ENCODE measurements at places on chromosomes 2 and 18.

DNA sequence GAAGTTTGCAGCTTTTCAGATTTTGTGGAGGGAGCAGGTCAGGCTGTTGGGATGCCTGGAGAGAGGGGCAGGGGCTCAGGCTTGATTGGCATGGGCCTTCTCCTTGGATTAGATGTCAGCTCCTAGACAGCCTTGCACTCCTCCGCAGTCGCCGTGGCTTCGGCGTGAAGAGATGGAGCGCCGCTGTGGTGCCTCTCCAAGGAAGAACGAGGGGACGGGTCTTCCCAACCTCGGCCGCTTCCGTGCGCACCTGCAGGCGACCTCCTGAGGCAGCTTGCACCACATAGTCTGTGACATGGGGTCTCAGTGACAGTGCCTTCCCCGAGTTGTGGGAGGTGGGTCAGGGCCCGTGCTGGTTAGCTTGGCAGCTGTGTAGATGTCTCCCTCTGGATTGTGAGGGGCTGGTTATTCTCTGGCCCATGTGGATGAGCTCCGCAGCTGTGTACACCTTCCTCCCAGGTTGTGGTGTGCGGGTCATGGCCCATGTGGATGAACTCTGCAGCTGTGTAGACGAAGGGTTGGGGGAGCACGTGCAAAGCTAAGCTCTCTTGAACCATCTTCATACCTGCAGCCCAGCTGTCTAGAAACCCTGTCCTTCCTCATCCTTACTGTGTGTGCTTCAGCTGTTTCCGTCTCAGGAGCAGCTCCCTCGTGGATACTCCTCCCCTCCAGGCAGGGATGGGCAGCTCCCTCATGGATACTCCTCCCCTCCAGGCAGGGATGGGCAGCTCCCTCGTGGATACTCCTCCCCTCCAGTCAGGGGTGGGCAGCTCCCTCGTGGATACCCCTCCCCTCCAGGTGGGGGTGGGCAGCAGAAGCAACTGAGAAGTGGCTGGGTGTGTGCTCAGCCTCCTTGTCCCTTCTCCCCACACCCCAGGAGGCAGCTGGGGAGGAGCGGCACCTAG lies 170.3 kb downstream of the LDLRAD4 start:
- DNase-seq, result no peak

DNA sequence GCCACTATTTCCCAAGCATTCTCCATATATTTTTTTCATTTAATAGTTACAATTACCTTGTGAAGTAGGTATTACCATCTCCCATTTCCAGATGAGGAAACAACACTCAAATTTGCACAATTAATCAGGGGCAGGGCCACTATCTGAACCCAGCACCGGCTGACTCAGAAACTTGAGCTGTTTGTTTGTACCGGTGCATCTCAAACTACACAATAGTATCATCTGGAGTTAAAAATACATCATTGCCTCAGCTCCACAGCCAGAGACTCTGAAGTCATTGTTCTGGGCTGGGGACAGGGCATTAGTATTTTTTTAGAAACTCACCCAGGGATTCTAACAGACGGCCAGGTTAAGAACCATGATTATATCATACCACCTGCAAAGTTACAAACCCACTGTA lies 55.9 kb downstream of the CDCA7 start:
- DNase-seq, result no peak

DNA sequence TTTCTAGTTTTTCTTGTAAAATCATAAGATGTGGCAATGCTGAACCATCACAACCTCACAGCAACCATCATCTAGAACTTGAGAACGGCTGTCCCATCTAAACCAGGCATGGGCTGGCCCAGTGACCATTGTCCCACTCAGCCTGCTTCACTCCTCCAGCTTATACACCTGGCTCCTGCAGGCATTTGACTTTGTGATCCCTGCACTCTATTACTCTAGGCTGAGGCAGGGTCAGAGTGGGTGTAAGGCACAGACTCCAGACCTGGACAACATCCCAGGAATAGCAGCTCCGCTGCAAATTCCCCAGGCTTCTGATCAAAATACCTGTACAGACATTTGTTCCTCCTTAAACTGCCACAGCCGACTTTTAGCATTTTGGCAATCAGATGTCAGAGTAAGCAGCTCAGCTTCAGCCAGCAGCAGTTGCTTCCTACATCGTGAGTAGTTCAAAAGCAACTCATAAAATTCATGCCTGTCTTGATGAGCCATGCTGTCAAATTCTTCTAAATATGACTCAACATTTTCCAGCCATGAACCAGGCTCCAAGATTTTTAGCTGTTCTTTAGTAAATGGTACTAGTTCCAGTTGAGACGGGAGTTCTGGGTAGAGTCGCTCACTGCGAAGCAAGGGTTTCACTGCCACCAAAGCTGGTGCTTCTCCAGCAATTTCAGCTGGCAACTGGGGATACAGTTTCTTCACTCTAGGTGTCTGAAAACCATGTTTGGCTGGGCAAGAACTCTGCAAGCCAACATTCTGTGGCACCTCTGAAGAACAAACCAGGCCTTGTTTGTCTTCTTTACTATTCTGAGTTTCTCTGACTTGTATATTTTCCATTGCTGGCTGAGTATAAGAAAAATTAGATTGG lies 12.8 kb downstream of the EPG5 start:
- no peak for DNase-seq

DNA sequence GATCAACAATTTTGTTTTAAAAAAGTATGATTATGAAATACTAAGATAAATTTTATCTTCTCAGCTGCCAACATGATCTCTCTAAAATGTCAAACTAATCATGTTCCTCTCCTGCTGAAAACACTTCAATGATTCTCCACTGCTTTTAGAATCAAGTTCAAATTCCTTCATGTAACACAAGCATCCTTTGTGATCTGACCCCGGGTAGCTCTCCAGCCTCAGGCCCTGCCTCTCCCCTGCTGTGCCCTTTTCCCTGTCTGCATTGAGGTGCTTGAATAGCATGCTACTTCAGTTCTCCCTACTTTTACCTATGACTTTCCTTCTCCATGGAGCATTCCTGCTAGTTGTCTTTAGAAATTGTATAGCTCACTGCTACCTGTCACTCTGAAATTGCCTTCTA lies 274.8 kb downstream of the PDE11A start:
- DNase-seq, result no peak

DNA sequence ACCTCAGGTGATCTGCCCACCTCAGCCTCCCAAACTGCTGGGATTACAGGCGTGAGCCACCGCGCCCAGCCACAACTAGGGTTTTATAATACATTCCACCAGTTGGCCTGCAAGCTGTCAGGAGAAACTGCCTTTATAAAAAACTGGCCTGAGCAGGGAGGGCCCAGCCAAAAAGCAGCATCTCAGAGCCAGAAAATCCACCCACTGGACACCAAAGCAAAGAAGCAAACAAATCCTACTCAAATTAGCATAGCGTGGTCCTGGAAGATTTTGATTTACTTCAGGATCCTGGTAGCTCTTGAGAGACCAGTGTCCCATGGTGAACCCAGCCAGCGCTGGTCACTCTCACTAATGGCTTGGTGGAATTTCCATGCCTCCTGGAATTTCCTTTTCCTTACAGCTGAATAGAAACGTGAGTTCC lies 60.0 kb upstream of the PXDN start:
- no peak for DNase-seq

GRCh38 chr2:237520290-237520689 lies 33.2 kb downstream of the MLPH start:
- no peak for DNase-seq

- DNase-seq, result no peak
These were observed 15.2 kb downstream of the GPC1 start for GRCh38 chr2:240450532-240451107.

DNA sequence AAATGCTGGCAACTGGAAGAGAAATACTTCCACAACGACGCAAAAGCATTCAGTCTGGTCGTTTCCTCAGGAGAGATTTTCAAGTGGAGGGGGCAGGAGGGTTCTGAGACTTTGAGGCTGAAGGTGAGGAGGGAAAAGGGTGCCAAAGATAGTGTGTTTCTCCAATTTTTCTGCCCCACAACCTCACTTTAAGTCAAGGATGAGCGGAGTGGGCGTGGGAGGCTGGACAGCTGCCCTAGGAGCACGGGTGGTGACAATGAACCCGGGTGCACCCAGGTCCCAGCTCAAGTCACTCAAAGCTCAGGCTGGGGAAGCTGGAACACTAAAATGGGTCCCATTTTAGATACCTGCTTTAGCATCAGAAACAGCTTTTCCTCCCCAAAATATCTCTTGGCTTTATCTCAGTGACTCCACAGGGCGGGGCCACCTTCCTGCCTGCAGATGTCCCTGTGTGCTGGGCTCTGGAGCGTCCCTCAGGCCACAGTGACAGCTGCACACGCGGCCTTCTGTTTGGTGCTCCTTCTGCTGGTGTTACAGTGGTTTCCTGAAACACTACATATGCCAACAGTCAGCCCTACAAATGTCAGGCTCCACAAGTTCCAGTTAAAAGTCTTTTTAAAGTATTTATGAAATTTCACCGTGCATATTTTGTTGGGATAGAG lies 1.4 kb upstream of the MBP start:
- no peak for DNase-seq

DNA sequence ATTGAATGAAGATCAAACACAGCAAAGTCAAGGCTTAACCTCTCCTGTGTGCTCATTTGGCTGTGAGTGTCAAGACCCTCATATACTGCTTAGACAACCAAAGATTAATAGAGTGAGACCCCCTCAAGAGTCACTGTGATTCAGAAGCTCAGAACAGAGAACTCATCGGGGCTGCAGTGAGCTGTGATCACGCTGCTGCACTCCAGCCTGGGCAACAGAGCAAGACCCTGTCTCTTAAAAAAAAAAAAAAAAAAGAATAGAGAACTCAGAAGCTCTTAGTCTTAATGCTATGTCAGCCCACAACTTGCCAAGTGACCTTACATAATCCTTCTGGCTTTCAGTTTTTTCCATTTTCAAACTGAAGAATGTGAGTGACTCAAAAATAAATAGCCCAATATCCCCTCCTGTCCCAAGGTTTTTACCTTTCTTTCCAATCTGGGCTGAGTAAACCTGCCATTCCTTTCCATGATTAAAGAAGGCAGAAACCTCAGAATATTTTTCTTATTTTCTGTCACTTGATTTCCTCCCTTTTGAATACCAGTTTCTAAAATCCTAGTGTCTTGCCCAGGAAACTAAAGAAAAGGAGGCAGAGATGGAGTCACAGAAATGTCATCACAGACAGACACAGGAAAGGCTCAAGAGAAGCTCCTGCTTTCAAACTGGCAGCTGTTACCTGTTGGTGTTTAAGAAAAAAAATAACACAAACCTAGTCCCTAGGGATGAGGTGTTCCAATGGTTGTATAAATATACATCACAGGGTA lies 102.4 kb downstream of the CACNB4 start:
- no peak for DNase-seq

DNA sequence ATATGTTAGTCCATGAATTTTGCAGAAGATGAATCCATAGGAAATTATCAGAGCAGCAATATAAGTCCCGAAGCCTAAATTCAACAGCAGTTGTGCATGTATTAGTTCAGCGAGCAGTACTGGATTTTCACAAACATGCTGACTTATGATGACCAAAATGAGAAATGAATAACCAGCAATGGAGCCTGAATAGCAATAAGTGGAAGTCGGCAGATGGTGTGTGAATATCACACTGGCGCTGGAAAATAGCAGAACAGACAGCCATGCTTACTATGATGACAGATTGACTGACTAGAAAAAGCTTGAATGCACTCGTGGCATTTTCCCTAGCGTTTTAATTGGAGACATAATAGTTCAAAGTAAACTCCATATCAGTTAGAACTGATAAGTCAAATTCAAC lies 1114.5 kb downstream of the DSC3 start:
- no peak for DNase-seq

GRCh38 chr2:54258166-54258565 lies 2.1 kb upstream of the TSPYL6 start:
- DNase-seq, result no peak

DNA sequence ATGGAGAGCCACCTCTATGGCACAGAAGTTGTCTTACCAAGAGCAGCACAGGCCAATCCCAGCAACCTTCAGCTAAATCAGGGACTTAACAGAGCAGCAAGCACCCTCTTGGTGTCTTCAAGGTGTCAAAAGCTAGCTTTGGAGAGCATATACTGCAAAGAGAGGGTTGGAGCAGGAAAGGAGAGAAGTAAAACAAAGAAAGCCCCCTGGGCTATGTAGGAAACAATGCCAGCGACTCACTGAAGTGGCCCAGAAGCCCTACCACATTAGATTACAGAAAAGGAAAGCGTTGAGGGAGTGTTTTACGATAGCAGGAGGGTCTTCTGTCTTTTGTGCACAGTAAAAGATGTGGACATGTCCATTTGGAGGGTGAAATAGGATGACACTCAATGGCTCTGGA lies 233.4 kb downstream of the MREG start:
- DNase-seq, result no peak

GRCh38 chr2:102021779-102022178 lies 30.0 kb downstream of the IL1R2 start:
- DNase-seq, result no peak

DNA sequence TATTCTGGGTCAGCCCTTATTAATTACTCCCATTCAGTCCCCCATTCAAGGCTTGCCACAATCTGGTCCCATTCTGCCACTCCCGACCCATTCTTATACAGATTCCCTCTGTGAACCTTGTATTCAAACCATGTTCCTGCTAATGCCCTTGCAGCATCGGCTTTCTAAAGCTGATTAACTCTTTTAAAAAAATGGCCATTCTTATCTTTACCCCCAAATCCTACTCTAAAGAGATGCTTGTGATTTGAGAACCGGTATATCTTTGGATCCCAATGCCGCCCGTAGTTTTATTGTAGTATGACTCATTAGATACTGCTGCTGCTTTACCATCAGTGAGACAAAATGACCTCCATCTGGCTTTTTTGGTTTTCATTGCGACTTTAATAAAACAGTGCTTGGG lies 72.2 kb downstream of the XRCC5 start:
- DNase-seq, result no peak

DNA sequence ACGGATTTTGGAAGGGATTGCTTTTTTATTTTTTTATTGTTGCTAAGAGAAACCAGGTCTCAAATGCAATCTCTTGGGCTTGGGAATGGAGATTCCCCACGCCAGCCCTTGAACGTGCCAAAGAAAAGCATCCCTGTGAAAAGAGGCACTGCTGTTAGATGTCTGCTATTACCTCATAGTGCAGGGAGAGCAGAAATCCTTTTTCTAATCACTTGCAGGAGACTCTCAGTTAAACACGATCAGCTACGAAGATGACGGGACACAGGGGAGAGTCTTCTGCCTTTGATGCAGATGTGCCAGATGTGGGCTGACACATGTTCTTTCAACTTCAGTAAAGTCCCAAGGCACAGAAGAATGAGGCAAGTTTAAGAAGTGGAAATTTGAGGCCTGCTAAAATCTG lies 381.6 kb upstream of the TRIB2 start:
- no peak for DNase-seq

- no peak for DNase-seq
These were observed 359.7 kb downstream of the MBD2 start for GRCh38 chr18:53864770-53865169.

GRCh38 chr2:25954199-25954752 lies 28.0 kb downstream of the KIF3C start:
- no peak for DNase-seq

GRCh38 chr18:50432915-50433314 lies 58.1 kb downstream of the SKA1 start:
- DNase-seq, result no peak

Measured in NCI-H2029 treated with DMSO at 0.1 percent for 48 hours (cell line).